ENCODE measurements at places on chromosomes 12 and 14.

GRCh38 chr14:45095143-45095542, 11.2 kb downstream of the PRPF39 start:
- DNase-seq, result no peak

- DNase-seq, result peak; percentile 20
Observed at GRCh38 chr14:39107591-39107996, 4.6 kb upstream of the SEC23A start.

DNA sequence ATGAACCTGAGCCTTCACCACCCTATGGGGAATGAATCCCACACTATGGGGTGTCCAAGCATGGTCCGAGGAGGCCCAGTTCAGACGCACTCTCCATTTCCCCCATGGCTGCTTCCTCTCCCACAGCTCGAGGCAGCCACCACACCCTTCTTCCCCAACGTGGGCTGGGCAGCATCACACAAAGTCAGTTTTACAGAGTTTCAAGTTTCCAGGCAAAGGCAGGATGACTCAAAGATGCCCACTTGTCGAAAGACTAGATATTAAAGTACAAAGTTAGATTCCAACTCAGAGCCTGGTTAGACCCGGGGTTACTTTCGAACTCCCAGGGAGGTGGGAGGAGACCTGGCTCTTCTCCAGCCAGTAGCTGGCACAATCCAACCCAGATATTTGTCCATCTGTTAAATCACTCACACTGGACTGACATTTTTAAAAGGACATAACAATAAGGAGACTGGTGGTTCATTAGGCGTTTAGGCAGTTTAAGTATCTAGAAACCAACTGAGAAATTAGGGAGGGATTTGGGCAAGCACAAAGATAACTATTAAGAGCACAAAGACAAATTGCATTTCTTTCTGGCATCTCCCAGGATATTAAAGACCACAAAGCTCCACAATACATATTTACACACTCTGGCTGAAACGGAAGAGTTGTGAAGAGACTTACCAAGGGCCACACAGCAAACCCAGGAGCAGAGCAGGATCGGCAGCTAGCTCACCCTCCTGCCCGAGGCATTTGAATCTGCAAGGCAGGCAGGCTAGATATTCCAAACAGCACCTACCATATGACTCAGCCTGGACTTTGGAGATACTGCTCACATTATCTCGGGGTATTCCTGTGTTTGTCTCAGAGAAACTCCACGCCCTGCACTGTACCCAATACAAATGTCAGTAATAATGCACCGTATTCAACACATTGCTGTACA, 34.8 kb downstream of the TMCC3 start:
- DNase-seq, result no peak

DNA sequence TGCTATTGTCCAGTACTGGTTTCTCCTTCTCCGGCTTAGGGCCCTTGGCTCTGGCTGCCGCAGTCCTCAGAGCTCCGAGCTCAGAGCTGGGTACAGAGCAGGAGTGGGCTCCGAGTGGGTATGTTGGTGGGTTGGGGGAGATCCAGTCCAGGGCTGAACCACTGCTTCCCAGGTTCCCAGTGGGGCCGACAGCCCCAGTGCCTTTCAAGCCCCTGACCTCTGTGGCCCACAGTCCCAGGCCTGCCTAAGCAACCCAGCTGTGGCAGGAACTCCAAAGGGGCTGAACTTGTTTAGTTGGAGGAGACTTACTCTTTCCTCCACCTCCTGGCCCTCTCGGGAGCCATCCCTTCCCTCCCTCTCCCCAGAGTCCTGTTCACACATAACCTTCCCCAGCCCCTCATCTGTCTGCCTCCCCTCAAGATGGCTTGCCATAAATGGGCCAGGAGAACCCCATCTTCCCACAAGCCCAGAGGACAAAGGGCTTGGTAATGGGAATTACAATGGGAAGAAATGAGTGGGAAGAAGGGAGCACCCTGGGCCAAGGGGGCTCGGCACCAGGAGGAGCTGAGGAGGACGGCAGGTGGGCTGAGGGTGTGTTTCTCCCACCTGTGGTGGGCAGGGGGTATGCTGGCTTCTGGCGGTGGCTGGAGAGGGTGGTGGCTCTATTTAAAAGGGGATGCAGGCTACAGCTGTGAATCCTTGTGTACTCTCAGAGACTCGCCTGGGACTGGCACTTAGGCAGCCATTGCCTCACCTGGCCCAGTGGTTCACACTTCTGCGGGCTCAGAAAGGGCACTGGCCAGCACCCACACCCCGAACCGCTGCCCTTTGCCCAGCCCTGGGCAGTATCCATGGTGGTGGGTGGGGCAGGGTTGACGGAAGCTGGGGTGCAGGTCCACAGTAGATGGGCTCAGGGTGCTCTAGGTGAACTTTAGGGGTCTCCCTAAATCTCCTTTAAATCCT, 3.8 kb upstream of the MYH6 start:
- no peak for DNase-seq

GRCh38 chr14:58961045-58961731, 227.3 kb upstream of the DAAM1 start:
- DNase-seq, result no peak

- DNase-seq, result peak; percentile 42
Observed at GRCh38 chr14:73591690-73592449, at the start of gene ACOT4. Gene ACOT4 (plus strand): TSS chr14:73591873. CDS start chr14:73591960, 87 bp downstream.

GRCh38 chr12:63353559-63353958, 202.6 kb upstream of the AVPR1A start:
- no peak for DNase-seq

- no peak for DNase-seq
Observed at GRCh38 chr12:124852329-124852831, 11.3 kb downstream of the SCARB1 start.

Measured in NCI-H2107 (cell line).